Activated CD4-positive, alpha-beta T cell treated with anti-CD3 and anti-CD28 coated beads, Interleukin-2, amount 10 ng/mL, durations not matched to agents 7 days and 5 days (primary cell): ENCODE measurements at places on chromosomes 1 and 21.

- no peak for DNase-seq
These were observed 471.0 kb upstream of the PBX1 start for GRCh38 chr1:164087906-164088453.

GRCh38 chr1:10626791-10627410 is 152.2 kb downstream of the PEX14 start:
- no peak for DNase-seq

DNA sequence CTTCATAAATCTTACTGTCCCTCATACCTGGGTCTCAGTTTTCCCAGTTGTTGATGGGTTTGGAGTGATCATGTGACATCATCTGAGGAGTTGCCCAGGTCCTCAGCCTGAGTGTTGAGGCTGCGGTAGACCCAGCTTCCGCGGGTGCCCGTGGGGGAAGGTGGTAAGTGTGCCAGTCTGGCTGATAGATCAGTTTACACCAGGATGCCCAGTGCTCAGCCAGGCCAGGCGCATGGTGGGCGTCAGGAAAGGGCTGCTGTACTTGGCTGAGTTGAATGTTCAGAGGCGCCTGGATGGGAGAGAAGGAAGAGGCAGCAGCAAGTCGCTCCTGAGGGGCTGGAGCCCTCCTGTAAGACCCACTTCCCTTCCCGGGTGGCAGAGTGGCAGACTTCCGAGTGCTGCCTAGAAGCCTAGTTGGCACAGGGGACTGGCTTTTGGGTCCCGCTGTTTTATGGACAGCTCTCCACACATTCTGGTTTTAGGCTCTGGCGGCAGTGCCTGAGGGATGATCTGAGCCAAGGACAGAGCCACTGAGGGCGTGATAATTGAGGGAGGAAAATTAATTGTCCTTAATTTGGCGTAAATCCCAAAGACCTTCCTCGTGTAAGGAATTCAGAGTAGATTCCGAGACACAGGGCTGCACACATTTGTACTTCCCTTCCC is 35.8 kb downstream of the PTPRF start:
- DNase-seq, result no peak

- DNase-seq, result no peak
These were observed 113.7 kb downstream of the RGL1 start for GRCh38 chr1:183918589-183918988.

DNA sequence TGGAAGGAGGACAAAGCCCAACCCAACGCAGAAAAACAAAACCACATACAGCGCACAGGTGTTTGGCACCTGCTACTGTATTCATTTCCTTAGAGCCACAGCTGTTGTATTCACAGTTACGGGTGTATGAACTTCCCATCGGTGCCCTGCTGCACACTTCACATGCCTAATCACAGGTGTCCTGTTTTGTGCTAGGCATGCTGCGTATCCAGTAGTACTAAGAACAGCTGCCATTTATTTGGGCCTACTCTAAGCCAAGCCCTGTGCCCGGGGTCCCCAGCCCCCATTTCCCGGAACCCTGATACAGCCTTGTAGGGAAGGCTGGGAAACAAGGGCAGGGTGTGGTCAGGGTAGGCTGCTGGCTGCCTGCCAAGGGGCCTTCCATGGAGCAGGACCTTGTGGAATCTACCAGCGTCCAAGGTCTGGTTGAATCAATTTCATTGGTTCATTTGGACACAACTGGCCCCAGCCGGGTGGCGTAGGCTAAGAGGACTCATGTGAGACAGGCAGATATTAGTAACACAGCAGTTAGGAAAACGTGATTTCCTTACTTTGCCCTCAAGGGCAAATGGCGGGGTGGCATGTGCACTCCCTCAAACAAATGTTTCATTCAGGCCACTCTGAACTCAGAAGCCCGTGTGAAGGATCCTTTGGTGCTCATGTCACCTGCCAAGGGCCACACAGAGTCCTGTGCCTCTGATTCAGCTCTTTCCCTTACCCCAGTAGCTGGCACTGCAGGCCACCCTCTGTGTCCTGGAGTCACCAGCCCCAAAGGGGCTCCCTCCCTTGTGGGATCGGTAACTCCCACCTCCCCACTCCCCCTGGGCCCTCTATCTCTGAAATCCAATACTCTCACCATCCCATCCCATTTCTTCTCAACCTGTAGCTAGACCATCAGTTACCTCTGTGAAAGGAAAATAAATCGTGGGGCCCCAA is 986 bp upstream of the RNF186 start:
- DNase-seq, result no peak

DNA sequence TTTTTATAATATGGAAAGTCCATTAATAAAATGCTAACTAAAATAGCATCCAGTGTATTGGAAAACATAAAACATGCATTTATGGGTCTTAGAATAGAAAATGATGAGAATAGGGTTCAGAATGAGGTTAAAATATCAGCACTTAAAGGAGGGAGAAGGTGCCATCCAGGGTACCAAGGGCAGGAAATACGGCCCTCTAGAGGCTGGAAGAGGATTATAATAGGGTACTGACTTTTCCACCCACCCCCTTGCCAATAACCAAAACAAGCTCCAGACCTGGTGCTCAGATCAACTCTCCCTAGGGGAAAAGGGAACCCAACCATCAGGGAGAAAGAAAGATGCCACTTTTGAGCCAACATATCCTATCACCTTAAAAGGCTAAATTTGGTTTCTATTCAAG is 26.7 kb downstream of the ASTN1 start:
- no peak for DNase-seq

- no peak for DNase-seq
These were observed 9.3 kb downstream of the ATP1A2 start for GRCh38 chr1:160124705-160125478.

DNA sequence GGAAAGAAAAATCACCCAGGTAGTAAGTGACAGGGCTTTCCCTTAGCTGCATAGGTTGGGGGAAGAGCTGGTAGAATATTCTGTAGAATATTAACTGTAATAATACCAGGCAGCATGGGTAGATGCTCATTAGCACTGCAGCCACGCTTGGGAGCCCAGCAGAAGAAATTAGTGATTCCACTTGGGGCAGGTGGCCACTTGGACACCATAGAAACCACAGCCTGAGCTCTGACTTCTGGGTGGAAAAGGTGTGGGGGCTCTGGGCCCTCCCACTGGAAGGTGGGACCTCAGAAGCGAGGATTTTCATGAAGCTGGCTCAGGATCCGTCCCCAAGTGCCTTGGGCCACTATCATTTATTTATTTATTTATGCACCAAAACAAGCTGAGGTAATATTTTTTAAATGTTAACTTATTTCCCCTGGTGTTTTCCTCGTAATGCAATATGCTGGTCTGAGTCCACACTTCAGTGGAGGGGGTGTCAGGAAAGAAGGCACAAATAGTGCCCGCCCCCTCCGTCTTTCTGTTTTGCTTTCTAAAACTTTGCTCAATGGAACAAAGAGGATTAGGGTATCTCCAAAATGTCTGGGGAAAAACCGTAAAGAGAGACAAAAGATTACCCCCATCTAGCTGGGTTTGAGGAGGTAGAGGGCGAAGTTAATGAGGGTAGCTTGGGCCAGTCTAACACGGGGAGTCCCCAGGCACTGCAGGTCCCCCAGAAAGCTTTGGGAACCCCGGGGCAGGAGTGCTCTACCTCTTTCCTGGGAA is 75.2 kb upstream of the GADD45A start:
- no peak for DNase-seq

DNA sequence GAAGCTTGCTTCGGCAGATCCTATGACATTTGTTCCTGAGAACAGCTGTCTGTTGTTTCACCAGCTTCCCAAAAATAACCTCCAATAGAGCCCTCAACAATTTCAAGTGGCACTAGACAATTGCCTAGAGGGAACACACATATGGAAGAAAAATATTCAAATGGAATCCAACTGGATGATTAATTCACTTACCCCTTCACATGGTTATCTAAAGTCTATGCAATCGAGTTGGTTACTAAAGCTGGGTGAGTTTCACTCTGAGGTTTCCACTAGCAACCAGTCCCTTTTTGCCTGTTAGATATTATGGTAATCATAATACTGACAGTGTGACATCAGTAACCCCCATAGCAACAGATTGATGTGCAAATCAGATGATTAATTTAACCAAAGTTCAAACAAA is at the start of gene LEMD1:
Gene LEMD1 (minus strand): TSS at position 259 of the 400 bp plus-strand sequence. CDS start 1,520 bp downstream, outside the sequence.
- DNase-seq, result no peak

GRCh38 chr1:206864939-206865671 is at the start of gene IL20:
IL20 (plus strand) TSS chr1:206865623; CDS start chr1:206865853, 230 bp downstream.
- DNase-seq, result peak; percentile 82

DNA sequence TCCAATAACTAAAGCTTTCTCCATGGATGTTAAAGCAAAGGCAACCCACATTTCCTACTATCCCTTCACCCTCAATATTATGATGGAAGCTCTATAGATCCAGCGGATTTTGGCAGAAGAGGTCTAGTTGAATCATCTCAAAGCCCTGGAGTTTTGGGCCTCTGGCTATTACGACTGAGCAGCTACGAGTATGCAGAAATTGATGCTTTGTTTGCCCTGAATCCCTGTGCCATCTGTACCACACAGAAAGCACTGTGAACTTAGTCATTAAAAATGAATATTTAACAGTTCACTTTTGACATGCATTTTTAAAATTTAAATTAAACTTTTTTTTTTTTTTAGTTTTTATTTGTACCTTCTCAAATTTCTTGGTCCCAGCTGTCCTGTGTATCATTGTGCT is 705.4 kb upstream of the PTBP2 start:
- no peak for DNase-seq
